Stimulated activated naive CD4-positive, alpha-beta T cell treated with Interleukin-2 at 50 U/mL for 16 hours (primary cell): ENCODE measurements at places on chromosomes 1 and 21.

DNA sequence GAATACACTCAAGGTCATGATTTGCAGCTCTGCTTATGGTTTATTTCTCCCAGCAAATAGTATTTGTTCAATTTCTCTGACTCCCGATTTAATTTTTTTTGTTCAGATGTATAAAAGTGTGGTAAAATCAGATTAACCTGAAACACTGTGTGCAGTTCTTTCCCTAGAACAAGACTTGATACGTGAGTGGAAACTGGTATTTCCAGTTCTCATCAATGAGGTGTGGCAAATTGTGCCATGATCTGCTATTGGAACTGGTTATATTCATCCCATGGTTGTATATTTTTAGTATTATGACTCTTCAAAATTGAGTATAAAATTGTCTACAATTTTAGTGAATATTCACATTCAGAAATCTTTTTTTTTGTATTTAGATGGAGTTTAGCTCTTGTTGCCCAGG is 76.8 kb upstream of the IVNS1ABP start:
- no peak for DNase-seq

DNA sequence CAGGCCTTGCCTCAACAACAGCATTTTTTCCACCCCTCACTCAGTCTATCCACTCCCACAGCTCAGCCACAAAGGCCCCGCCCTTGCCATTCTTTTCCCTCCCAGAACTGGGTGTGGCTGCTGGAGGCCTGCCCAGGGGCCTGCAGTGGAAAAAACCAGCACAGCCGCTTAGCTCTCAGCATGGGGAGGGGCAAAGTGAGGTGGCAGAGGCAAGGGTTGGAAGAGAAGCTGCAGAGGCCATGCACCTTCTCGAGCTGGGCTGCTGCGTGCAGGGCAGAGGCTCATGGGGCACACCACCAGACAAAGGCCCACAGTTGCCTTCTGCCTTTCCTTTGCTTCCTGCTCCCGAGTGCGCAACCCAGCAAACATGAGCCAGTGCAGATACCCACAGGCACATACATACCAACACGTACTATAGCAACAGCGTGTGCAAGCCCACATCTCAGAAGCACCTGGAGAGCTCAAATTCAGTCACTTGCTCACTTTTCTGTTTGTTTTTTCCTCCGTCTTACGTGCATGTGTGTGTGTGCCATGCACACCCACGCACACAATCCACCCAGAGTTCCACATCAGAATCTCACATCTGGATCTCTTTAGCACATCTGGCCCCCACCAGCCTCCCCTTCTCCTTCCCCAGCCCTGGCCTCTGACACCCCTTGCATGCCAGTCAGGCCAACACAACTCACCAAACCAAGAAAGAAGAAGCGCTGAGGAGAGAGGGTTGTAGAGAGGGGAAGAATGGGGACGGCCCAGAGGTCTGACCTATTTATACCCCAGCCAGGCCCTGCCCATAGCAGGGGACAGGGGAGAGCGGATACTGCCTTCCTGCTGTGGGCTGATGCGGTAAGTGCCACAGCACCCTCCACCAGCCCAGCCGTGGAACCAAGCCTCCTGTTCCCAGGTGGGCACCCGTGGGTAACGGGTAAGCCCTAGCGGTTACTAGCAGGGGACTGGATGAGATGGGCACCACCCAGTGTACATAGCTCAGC is at the start of gene S100A4:
S100A4 (minus strand) TSS at position 740 of the 989 bp plus-strand sequence. CDS start 1,012 bp downstream, outside the sequence.
- peak; percentile 93 for DNase-seq

DNA sequence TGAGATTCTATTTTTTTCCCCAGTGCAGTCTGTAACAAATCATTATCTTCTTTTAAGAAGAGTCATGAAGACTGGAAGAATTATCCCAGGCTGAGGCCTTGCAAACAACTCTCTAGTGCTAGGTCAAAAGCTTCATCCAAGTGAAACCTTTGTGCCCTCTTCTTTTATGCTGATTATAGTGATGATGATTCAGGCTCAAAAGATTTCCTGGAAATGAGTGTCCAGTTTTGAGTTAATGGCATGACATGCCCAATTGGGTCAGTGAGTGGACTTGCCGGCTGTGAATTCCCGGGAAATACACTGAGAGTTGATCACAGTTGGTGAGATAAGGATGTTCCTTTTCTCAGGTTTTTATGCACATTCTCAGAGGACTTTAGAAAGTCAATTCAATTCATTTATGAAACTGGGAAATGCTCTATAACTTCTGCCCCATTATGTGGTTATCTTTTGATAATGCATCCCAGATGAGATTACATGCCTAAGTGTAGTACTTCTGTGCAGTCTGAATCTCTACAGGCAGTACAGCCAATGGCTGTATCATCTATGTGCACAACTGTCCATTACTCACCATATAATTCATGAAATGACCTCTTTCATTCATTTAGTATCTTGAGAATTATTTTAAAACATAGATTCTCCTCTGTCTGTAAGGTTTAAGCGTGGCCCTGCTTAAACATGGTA is 66.2 kb downstream of the S1PR1 start:
- no peak for DNase-seq

- DNase-seq, result no peak
Measured at GRCh38 chr1:199743227-199743626, 284.3 kb upstream of the NR5A2 start.

DNA sequence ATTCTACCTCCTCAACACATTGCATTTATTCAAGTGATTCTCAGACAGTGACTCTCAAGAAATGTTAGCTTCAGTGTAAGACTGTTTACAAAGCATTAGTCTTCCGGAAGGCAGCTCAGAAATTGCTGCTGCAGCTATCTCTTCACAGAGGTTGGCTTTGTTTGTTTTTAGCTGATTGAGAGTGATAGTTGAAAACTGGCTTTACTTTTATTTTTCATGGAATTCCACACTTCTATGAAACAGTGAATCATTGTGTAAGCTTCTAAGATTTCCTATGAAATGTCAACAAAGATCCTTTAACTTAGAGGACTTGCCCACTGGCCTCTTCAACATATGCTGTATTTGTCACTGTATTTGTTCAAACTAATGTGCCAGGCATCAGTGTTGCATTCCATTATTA is 121.3 kb downstream of the TNNI3K start:
- DNase-seq, result no peak

DNA sequence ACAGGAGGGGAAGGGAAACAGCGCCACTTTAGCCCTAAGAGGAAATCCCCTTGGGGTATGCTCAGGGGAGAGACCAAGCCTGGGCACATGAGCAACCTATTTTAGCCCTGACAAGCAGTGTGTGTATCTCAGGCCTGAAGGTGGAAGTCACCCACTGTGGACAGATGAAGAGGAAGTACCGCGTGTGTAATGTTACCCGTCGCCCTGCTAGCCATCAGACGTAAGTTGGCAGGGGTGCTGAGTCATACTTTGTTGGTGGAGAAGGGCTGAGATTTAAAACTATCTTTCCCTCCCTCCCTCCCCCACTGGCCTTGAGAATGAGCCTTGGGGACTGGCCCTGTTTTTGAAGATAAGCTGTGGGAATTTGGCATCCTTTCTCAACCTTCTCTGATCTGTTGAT is 11.2 kb downstream of the AGO1 start:
- DNase-seq, result no peak

GRCh38 chr1:180402001-180402400 is 100.4 kb downstream of the ACBD6 start:
- no peak for DNase-seq

GRCh38 chr1:229192031-229192430 is 78.9 kb upstream of the RAB4A start:
- no peak for DNase-seq

DNA sequence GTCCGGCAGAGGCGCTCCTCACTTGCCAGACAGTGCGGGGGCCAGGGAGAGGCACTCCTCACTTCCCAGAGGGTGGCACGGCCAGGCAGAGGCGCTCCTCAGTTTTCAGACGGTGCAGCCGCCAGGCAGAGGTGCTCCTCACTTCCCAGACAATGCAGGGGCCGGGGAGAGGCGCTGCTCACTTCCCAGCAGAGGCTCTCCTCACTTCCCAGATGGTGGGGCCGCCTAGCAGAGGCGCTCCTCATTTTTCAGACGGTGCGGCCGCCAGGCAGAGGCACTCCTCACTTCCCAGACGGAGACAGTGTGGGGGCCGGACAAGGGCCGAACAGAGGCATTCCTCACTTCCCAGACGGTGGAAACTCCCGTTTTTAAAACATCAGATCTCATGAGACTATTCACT is 238.4 kb upstream of the CACYBP start:
- no peak for DNase-seq

DNA sequence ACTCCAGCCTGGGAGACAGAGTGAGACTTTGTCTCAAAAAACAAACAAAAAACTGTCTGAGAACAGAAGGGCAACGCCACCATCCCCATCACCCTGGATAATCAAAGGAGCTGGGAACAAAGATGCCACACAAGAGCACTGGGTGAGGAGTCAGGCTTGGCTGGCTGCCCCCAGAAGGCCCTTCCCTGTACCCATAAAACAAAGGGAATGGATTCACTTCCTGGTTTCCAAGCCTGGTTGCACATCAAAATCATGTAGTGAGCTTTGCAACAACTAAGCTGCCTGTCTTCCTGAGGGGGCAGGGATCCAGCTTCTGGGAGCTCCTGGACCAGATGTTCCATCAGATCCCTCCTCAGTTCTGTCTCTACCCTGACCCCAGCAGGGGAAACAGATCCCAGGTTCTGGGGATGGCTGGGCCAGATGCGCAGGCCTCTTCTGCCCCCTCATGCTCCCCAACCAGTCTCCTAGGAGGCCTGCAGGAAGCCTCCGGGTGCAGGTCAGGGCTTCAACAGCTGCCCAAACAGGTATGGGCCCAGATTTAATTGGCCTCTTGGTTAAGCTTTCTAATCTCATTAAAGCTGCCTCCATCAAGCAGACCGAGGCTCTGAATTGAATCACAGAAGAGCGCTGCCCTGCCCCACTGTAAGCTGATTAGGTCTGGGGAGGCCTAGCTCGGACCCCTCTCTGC is 97.8 kb downstream of the MRPL37 start:
- DNase-seq, result no peak

DNA sequence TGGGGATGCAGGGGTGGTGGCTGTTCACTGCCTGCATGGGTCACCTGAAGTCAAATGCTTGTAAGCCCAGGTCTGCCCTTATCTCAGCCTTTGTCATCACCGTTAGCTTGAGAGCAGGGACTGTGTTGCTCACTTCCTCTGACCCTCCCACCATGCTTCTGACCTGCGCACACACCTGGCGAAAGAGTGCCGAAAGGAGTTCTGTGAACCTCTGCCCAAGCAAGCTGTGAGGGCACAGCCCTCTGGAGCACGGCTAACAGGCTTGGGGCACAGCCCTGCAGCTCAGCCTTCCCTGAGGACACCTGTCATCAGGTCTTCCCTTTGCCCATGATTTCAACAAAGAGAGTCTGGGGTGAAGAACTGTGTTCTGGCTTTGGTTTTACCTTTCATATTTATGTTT is 93.8 kb downstream of the SUSD4 start:
- DNase-seq, result no peak

DNA sequence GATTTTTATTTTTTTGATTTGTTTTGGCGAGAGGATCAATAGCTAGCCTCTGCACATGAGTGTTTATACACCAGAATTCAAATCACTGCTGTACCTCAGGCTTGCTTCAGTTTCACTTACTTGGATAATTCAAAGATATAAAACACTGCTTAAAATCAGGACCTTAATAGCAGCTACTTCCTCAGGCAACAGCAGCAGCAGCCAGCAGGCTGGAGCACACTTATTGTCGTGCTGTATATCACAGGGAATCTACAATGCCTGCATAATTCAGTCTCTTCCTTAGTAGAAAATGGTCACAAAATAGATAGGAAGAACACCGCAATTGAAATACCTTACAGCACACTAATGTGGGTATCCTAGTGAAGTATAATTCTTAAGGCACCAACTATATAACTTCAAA is 497.3 kb downstream of the NEGR1 start:
- no peak for DNase-seq

GRCh38 chr1:202351725-202352124 is 3.2 kb downstream of the PPP1R12B start:
- DNase-seq, result no peak

GRCh38 chr1:55428231-55428630 is 213.1 kb upstream of the USP24 start:
- DNase-seq, result no peak

GRCh38 chr1:11568687-11569086 is 85.5 kb downstream of the FBXO2 start:
- no peak for DNase-seq

GRCh38 chr1:107105914-107106313 is 34.9 kb upstream of the NTNG1 start:
- no peak for DNase-seq

GRCh38 chr1:202063093-202063492 is 52.7 kb downstream of the ELF3 start:
- no peak for DNase-seq

GRCh38 chr1:183096351-183096750 is 73.1 kb downstream of the LAMC1 start:
- no peak for DNase-seq

GRCh38 chr21:31203431-31204054 is 140.5 kb downstream of the TIAM1 start:
- no peak for DNase-seq

DNA sequence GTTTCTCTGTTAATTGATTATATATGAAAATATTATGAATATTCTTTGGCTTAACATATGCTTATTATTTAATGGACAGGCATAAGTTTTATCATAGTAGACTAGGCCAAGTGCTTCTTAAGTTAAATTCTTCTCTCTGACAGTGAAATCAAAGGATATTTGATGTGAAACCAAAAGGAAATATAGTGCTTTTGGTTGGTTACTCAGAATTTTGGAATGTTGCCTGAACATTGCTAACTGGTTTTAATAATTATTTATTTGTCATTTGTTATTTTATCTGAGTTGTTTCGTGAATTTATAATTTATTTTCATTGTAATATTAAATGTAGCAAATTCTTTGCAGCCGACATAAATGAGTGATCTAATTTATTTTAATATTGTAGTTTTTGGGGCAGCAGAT is 18.3 kb downstream of the HOOK1 start:
- no peak for DNase-seq

- peak; percentile 9 for DNase-seq
Measured at GRCh38 chr1:227192163-227192562, 126.1 kb downstream of the CDC42BPA start.

DNA sequence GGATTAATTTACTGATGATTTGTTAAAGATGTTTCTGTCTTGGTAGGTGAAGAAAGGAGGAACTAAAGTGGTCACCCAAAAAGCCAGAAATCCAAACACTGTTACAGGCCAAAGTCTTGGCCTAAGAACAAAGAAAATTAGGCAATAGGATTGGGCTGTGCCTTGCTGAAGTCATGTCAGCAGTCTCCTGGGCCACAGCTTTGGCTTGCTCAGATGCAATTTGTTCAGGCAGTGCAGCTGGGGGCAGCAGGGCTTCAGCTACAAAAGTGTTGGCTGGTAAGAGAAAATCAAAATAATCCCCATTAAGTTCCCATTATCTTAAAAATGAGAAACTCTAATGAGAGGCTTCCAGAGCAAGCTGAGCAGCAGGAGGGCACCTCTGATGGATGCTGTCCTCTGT is 14.0 kb upstream of the RAP1A start:
- DNase-seq, result no peak

DNA sequence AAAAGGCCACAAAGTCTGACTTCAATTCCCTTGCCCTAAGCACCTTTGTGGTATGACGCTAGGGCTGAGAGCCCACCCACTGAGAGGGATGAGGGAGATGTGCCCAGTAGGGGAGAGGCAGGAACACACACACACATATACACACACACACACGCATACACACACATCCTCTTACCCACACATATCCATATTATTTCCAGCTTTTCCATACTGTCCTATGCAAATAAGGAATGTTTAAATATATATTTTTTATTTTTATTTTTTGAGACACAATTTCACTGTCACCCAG is 3.0 kb downstream of the RAB25 start:
- no peak for DNase-seq

- no peak for DNase-seq
Measured at GRCh38 chr1:61183471-61184039, 101.2 kb downstream of the NFIA start.
